Dorsolateral prefrontal cortex (tissue), 122 donors: ENCODE measurements at places on chromosomes 12 and 14.

DNA sequence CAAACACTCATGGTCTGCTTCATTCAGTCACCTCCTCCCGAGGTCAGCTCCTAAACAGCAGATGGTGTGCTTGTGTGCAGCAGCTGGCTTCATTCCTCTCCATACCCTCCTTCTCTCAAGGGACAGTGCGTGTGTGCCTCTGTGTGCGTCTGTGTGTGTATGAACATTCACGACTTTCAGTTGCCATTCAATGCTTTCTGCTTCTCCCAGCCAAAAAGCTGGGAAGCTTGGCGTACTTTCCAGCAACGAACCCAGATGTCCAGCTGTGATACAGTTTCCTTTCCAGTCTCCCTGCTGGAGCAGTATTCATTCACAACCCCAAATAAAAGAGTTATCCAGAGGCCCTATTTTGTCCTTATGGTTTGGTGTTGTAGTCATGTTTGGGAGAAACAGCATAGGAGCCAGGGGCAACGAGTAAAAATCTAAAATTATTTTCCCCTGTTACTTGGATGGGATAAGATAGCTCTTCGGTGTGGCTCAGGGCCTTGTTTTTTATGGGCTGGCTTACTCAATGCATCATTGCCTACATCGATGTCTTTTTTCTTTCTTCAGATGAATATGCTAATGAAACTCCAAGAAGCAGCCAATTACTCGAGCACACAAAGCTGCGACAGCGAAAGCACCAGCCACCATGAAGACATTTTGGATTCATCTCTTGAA is 379.3 kb downstream of the NAV3 start:
- DNase-seq, result peak; percentile 71

- no peak for DNase-seq
Observed at GRCh38 chr12:104555648-104556047, 98.9 kb downstream of the CHST11 start.

DNA sequence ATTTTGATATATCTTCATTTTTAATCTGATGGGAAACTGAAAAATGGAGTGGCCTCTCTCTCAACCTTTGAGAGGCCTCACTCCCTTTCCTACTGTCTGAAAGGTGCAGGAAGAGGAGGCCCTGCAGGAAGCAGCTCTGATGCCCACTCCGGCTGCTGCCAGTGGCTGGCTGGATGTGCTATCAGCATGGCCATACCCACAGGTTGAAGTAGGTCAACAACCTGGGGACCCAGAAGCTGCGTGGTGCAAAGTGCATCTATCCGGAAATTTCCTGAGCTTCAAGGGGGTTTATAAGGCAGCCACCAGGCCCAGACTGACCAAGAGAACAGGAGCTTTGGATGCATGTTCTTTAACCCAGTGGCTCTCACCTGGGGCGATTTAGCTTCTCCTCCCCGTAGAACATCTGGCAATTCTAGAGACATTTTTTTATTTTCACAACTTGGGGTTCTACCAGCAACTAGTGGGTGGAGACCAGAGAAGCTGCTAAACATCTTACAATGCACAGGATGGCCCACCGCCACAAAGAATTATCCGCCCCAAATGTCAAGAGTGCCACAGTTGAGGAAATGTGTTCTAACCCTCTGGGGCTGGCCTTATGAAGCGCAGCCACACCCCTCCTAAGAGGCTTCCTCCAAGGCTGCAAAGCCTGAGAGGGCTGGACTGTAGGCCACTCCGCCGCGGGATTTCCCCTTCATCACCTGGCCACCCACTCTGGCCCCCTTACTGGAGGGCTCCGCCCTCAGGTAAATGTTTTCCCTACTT is 8.2 kb upstream of the BATF start:
- no peak for DNase-seq

DNA sequence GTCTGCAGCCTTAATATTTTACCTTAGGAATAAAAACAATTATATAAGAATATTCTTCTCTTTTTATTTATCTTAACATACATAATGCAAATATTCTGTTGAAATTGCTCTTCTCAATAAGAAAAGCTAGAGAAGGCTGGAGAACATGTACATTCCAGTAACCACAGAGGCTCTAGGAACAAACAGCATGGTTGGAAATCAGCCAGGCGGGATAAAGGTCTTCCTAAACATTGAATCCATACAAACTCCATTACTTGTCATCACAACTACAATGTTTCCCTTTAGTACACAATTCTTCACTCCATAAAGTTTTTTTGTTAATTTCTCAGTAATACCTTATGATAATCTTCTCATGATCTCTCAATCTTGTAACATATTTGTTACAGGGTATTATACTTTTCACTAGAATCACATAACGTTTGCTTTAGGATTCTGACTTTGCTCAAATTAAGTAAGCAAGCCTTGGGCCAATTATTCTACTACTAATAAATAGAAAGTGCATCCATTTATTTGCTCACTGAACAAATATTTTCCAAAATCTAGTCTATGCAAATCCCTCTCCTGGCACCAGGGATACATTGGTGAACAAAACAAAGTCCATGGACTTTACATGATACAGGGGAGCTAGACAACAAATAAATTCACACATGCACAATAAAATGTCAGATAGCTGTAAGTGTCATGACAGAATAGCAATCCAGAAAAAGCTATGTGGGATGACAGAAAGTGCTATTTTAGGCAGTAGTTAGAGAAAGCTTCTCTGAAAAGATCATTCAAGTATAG is 237.5 kb upstream of the TMTC1 start:
- no peak for DNase-seq

DNA sequence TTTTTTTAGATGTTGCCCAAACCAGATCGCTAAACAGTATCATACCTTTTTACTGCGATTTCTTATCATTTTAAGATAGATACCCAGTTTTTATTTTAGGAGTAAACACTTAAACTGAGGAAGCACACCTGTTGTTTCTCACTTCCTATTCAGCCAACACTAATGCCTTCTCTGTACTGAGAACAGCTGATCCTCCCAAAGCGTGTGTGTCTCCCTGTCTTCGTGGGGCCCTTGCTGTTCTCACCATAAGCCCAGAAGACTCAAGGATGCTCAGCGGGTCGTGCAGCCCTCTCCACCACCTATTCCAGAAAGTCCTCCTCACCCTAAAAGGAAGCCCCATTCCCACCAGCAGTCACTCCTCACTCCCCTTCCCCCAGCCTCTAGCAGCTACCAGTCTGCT is 14.8 kb downstream of the PPP2R5C start:
- DNase-seq, result no peak

DNA sequence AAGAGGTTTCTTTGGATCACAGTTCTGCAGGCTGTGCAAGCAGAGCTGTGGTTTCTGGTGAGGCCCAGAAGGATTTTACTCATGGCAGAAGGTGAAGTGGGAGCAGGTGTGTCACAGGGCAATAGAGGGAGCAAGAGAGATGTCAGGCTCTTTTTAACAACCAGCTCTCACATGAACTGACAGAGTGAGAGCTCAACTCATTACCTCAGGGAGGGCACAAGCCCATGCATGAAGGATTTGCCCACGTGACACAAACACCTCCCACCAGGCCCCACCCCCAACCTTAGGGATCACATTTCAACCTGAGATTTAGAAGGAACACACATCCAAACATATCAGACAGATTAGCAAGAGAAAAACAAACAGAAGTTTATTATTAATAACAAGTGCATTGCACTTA is 470.4 kb downstream of the GALC start:
- DNase-seq, result no peak

DNA sequence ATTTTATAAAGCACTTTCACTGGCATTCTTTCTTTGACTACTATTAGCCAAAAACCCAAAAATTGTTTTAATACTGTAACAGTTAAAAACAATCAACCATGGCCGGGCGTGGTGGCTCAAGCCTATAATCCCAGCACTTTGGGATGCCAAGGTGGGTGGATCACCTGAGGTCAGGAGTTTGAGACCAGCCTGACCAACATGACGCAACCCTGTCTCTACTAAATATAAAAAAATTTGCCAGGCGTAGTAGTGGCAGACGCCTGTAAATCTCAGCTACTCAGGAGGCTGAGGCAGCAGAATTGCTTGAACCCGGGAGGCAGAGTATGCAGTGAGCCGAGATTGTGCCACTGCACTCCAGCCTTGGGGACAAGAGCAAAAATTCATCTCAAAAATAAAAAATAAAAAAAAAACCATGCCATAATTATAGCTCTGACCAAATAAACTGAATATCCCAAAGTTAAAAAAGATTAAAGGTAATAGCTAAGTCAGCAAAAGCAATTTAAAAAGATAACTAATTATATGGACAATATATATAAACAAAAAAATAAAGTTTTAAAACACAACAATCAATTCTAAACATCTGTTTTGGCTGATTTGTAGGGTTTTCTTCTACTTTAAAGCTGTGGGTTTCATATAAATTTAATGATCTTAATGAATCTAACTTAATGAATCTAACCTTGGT is 10.0 kb downstream of the SINHCAF start:
- DNase-seq, result no peak

DNA sequence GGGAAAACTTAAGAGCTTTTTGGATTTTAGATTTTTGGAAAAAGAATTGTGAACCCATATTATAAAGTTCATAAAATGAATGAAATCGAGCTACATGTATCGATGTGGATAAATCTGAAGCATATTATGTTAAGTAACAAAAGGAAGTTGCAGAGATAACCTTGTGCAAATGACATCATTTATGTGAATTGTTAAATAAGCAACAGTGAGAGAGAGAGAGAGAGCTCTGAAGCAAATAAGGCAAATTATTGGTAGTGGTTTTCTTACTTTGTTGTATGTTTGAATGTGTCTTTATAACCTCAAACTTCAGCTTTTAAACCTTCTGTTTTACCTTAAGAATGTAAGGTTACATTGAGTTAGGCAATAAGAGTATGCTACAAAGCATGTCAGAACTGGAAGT is 78.8 kb downstream of the ERC1 start:
- no peak for DNase-seq

- no peak for DNase-seq
Observed at GRCh38 chr14:104912053-104912452, 12.6 kb upstream of the PLD4 start.

DNA sequence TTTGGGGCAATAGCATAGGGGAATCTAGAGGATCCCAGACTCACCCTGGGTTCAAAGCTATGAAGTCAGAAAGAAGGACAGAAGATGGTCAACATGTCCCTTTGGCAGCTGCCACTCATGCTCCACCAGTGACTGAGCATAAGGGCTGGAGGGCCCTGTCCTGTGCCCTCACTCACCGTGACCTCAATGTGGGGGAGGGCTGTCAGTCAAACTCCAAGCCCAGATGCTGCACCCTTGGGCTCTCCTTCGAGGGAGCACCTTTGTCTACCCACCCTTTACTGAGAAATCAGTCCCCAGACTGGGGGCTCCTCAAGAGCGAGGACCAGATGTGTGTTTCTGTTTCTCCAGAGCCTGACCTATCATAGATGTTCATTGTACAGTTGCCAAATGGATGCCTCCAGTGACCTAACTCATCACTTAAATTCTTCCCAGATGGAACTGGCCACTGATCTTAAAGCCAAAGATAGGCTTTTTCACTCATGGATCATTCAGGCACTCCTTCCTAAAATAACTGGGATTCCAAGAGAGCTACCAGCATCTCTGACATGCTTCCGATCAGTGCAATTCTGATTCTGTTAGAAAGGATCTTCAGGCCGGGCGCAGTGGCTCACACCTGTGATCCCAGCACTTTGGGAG is 27.2 kb upstream of the VSX2 start:
- DNase-seq, result no peak

DNA sequence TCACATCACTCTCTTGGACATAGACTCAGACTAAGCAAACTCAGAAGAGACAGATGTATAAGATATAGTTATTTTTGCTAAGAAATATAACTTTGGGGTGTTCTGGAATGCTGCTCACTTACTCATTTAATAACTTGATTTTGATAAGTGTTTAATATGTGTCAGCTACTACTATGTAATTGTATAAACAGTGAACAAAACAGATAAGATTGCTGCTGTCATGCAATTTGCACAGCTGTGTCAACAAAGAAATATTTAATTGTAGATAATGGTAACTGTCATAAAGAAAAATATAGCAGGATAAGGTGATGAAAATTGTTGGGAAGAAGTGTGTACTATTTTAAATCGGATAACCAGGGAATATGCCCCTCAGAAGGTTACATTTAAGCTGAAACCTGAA is 84.1 kb upstream of the ZDHHC17 start:
- no peak for DNase-seq

- no peak for DNase-seq
Observed at GRCh38 chr14:30243207-30243606, 315.6 kb upstream of the PRKD1 start.

- DNase-seq, result no peak
Observed at GRCh38 chr12:119714614-119715267, 46.8 kb downstream of the PRKAB1 start.

GRCh38 chr12:124550123-124551089 is 17.0 kb downstream of the NCOR2 start:
- DNase-seq, result no peak

- DNase-seq, result no peak
Observed at GRCh38 chr14:24237463-24237955, 4.8 kb downstream of the GMPR2 start.

- DNase-seq, result peak; percentile 85
Observed at GRCh38 chr14:50342221-50343078, 30.3 kb downstream of the DMAC2L start.

DNA sequence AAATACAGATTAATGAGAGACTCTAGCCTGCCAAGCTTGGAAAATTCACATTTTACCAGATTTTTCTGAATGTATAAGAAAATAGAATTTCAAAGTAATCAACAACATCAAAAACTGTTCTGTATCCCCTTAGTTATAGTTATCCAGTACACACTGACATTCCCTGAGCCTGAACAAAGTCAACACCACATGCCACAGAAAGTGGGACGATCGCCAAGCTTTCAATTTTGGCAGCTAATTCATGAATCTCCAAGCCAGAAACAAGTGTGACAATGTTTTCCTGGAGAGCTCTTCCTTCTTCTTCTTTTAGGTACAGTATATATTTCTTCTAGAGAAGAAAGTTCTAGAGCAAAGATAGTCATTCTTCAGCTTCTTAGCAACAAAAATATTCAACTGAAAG is 290.2 kb downstream of the PRKD1 start:
- DNase-seq, result peak; percentile 33

DNA sequence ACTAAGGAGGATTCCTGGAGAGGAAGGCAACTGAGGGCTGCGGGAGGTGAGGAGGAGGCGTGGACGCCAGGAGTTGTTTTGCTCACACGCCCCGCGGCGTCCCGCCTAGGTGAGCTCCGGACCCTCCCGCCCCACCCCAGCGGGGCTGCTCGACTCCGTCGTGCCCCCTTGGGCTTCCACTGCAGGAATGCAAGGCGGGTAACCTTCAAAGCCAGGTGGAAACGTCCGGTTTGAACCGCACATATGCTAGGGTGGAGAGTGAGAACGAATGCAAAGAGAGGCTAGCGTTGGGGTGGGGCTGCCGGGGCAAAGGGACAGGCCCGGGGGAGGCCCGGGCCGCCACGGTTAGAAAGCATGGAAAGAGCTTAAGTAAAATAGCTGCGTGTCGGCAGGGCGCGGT is 5.4 kb upstream of the DPPA3 start:
- DNase-seq, result no peak

GRCh38 chr12:106386813-106387535 is 29.4 kb downstream of the POLR3B start:
- DNase-seq, result no peak
